ENCODE measurements at places on chromosomes 12 and 14.

DNA sequence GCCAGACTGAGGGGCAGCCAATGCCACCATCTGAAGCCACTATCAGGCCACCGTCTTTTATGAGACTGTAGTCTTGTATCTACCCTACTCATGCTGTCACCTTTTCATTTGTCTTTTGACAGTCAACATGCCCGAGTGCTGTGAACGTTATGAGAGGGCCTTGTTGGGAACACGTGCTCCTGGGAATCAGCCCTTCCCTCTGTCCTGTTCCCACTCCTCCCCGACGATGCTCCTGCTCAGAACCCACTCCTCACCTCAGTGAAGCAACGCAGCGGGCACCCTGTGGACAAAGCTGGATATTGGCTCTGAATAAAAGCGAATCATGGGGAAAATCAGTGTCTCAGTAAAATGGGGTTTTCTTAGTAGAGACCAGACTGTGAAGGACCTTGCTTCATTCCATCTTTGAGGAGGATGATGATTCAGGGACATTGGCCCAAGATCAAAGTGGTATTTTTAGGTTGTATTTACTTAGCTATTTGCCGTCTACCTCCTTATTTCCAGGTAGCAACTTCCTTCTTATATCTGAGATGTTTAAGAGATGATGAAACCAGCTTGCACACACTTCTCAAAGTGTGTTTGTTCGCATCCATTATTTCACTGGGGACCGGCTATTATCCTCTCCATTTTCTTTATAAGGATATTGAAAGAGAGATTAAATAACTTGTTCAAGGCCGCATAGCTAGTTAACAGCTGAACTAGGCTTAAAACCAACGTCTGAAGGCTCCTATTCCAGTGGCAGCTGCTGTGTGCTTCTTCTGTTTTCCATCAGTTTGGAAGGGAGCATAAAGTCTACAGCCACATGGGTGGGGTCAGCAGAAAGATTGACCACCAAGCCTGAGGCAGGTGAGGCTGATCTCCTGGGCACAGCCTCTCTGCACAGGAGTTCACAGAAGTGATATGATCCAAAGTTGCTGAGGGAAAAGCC, 43.9 kb upstream of the CTDSP2 start:
- H3K4me1 ChIP-seq, result peaks cover 16% of the 10 kb centered on the region
- no peaks in the 10 kb centered on the region for H3K36me3 ChIP-seq
- no peaks in the 10 kb centered on the region for H3K27me3 ChIP-seq
- DNase-seq, result no peak
- no peak overlapping the region for H3K4me3 ChIP-seq
- H3K27ac ChIP-seq, result no peak overlapping the region

DNA sequence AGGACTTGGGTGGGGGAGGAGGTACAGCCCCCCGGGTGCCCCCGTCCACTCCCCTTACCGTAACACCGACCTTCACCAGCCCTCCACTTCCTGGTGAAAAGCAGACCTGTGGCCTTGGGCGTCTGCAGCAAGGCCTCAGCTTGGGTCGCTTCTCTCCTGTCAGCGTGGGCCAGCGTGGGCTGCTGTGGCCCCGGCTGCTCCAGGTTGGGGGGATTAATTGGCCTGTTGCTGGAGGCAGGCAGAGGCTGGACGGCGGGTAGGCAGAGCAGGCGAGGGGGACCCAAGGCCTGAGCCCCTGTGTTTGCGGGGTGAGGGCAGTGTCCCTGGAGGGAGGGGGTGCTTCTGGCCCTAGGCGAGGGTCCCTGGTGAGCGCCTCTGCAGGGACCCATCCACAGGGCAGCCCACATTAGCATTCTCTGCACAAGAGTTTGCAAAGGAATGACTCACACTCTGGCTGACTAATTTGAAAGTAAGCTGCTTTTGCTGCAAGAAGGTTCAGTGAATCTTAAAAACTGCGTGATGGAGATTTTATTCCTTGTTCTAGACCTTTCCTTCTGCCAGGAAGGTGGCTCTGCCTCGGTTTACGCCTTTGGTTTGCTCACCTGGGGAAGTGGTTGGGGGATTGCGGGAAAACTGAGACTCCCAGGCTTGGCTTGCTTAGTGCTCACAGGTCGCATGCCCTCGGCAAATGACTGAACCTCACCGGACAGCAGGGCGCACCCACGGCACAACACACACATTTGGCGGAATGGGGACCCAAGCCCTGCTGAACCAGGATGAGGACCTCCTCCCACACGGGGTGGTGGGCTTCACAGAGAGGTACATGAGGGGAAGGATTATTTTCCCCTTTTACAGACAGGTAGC, 37.9 kb upstream of the DLK1 start:
- no peak overlapping the region for H3K27ac ChIP-seq
- no peak for DNase-seq
- no peaks in the 10 kb centered on the region for H3K36me3 ChIP-seq
- H3K4me3 ChIP-seq, result no peak overlapping the region
- no peaks in the 10 kb centered on the region for H3K27me3 ChIP-seq

DNA sequence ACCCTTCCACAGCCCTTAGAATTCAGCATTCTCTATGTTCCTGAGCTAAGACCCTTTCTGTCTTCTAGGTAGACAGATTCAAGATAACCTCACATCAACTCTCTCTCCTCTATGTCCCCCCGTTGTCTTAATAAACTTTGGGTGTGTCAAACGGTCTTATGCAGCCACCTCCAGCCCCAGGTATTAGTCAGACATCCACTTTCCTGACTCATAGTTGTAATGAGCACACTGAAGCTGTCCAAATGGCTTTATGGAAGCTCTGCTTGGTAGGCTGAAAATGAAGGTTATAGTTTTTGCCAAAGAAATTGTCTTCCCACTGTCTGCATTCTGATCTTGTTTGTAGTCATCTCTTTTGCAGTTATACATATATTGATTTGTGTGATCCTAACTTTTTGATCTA, 482.0 kb downstream of the RMST start:
- no peaks in the 10 kb centered on the region for H3K27me3 ChIP-seq
- H3K4me3 ChIP-seq, result no peak overlapping the region
- H3K4me1 ChIP-seq, result no peaks in the 10 kb centered on the region
- no peak overlapping the region for H3K27ac ChIP-seq
- no peaks in the 10 kb centered on the region for H3K36me3 ChIP-seq

DNA sequence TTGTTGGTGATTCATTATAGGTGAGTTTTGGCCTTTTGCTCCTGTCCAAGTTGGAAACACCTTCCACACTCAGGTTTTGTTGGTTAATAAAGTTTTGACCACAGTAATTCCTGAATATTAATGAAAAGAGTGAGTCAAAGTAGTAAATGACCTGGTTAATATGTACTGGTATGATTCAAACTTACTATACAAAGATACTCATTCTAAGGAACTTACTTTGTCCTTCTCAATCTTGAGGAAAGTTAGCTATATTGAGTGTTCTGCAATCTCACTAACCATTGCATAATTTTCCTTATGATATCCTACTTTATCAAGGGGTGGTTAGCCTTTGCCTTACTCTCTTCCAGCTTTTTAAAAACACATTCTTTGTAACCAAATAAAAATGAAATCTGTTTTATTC, 20.9 kb upstream of the HECTD1 start:
- H3K27me3 ChIP-seq, result no peaks in the 10 kb centered on the region
- no peak overlapping the region for H3K4me3 ChIP-seq
- no peaks in the 10 kb centered on the region for H3K36me3 ChIP-seq
- DNase-seq, result no peak

- no peaks in the 10 kb centered on the region for H3K36me3 ChIP-seq
- DNase-seq, result no peak
- H3K27me3 ChIP-seq, result no peaks in the 10 kb centered on the region
- no peak overlapping the region for H3K4me3 ChIP-seq
- H3K27ac ChIP-seq, result no peak overlapping the region
These were observed 171 bp downstream of the RAPGEF3 start for GRCh38 chr12:47758584-47758833.

DNA sequence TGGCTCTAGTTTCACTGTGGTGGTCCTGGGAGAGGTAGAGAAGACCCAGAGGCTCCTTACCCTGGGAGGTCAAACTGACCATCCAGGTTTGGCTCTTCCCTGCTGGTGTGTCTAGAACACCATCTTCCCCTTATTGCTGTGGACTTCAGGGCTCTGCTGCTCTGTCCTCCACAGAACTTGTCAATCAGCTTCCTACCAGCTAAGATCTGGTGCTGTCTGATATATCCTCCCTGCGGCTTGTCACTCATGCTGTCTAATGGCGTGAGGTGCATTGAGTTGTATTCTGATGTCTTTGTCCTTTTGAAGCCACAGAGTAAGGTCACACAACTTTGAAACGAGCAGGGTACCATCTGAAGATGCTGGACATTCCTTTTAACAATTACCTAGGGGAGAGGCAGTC, 7.2 kb upstream of the C1RL start:
- peaks cover 17% of the 10 kb centered on the region for H3K36me3 ChIP-seq
- no peak for DNase-seq
- no peaks in the 10 kb centered on the region for H3K27me3 ChIP-seq
- H3K4me1 ChIP-seq, result peaks cover 4% of the 10 kb centered on the region
- no peak overlapping the region for H3K4me3 ChIP-seq
- H3K27ac ChIP-seq, result no peak overlapping the region

DNA sequence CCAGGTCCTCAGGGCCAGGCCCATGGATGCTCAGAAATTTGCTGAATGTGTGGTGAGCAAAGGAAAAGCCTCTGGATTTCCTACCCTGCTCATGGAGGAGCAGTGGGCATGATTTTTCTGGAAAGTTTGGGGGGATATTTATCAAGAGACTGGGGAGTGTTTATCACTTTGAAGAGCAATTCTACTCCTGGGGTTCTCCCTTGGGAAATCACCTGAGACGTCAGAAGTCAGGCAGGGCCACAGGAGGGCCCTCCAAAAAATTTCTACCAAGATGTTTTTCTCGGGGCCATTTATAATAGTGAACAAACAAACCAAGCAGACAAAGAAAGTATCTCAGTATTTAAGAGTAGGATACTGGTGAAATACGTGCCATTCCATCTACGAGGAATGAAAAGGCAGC, 20.1 kb upstream of the EIF2B2 start:
- H3K27ac ChIP-seq, result no peak overlapping the region
- no peak for DNase-seq
- no peak overlapping the region for H3K4me3 ChIP-seq
- H3K36me3 ChIP-seq, result no peaks in the 10 kb centered on the region

DNA sequence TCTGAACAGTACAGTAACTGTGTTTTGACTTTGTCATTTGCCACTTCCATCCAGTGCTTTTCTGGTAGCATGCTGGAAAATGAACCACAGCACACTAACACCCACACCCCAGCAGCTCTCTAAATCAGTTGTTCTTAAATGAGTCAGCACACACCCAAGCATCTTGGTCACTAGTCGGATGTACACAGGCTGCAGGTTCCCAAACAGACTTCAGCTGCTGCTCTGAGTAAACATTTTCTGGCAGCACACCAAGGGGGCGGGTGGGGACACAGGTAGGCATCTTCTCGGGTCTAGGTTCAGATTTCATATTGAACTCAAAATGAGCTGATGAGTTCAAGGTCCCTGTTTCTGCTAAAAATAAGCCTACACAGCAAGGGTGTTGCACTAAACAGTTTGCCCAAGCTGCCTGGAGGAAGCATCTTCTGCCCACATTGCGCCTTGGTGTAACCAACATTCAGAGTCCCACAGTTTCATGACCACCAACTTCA, 39.8 kb downstream of the IFNG start:
- H3K36me3 ChIP-seq, result no peaks in the 10 kb centered on the region
- peak overlapping the region; percentile 48 for H3K4me3 ChIP-seq

DNA sequence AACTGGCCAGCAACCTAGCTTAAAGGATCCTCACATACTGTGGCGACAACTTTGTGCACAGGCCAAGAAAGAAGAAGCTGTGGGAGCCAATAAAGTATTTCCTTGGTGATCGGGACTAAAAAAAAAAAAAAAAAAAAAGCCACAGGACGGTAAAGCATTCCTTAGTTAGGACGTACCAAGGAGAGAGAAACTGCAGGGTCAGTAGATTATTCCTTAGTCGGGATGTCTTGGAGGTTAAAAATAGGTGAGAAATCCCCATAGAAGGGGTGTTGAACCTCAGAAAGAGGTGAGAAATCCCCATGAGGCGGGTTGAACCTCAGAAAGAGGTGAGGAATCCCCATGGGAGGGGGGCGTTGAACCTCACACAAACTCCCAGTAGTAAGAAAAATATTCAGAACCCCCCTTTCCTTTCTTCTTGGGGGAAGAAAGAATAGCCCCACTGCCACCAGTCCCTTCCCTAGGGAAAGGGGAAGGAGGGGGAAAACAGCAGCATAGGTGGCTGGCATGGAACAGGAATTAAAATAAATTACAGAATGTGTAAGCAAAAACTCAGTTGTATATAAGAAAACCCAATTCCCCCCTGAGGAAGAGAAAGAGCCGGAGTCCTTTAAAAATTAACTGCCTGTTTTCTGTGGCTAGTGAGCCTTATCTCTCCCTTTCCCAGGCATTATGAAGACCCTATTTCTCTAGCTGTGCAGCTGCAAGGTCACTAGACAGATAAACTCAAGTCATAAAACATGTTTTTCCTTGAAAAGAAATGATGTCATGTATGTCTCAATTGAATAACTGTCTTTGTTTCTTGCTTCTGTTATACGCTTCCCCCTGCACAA, 26.8 kb downstream of the KLRK1 start:
- H3K27ac ChIP-seq, result no peak overlapping the region
- no peaks in the 10 kb centered on the region for H3K27me3 ChIP-seq
- peaks cover 10% of the 10 kb centered on the region for H3K4me1 ChIP-seq

DNA sequence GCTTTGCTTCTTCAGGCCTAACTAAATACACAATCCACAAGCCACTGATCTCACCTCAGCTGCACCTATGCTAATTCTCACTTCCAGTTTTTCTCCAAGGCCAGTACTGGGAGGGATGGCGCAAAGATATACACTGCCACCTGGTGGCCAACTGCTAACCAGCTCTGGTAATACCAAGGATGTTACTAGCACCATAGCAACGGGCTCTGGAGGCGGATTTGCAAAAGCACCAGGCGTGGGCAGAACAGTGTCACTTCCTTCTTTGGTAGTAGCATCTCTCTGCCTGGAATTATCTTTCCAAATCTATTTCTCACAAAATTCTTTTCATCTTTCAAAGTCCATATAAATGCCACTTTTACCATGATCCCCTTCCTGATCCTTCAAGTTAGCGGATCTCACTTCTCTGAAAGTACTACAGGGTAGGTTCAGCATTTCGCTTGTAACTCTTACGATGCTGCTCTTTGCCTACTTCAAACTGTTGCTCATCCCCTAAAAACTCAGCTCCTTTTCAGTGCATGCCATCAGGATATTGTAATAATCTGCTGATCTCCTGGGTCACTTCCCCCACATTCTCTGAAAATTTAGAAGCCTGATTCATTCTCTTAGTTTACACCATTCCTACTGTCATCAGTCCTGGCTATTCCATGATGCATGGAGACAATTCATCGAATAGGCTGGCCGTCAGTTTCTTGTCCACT, 37.1 kb upstream of the FOXJ2 start:
- peaks cover 24% of the 10 kb centered on the region for H3K4me1 ChIP-seq
- H3K36me3 ChIP-seq, result no peaks in the 10 kb centered on the region
- H3K27me3 ChIP-seq, result no peaks in the 10 kb centered on the region
- H3K27ac ChIP-seq, result peak overlapping the region; percentile 49
- DNase-seq, result peak; percentile 82
- H3K4me3 ChIP-seq, result peak overlapping the region; percentile 40

DNA sequence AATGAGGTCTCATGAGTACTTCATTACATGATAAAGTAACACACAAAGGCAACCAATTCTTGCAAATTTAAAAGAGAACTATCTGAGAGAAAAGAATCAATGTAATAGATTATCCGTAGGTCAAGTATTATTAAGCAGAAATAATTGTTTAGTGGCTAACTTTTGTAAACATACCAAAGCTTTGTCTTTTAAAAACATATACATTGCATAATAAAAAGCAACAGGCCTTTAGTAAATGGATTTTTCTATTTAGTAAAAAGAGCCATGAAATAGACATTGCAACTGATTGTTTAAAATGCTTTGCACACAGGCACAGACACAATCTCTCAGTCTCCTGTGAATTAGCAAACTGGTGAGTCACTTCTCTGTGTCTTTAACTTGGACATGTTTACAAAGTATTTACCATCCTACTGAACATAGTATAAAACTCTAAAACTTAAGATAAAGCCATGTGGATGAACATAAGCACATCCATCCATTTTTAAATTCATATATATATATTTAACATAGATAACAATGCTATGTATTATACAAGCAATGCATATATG, 518.7 kb upstream of the MGAT4C start:
- no peaks in the 10 kb centered on the region for H3K36me3 ChIP-seq
- H3K4me1 ChIP-seq, result no peaks in the 10 kb centered on the region
- no peak overlapping the region for H3K27ac ChIP-seq
